Thyroid gland (tissue), 4 donors: ENCODE measurements at places on chromosomes 11 and 22.

DNA sequence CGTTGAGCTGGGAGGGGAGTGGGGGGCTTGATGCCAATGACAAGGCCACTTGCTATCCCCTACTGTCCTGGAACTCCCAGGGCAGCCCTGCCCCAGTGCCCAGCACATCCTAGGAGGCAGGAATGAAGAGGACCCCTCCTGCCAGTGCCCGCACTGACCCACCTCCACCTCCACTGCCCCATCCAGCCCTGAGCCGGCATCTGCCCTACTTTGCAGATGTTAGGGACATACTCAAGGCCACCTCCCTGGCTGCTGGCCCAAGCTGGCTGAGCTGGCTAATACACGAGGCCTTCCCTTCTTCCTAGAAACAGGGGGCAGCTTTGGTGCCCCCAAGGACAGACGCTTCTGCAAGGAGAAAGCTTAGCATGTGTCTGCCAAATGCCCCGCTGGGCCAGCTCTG, 10.8 kb downstream of the DHCR7 start:
- DNase-seq = no peak

DNA sequence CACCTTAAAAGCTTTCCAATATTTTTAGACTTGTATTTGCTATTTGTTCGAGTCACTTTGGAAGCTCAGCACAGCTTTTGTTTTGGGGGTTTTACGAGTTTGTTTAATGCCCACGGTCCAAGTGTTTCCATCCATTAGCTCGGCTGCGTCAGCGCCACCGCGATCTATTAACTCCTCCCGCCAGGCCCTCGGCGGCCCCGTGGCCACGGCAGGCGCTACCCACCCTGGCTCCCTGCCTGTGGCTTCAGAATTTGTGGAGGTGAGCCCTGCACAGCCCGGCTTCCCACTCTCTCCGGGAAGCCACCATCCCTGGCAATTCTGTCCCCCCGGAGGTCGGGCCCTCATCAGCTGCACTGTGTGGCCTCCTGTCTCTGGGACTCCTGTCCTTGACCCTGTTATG, 648.5 kb downstream of the BRD1 start:
- no peak for DNase-seq

GRCh38 chr11:63705526-63705925, 24.2 kb downstream of the RTN3 start:
- no peak for DNase-seq

DNA sequence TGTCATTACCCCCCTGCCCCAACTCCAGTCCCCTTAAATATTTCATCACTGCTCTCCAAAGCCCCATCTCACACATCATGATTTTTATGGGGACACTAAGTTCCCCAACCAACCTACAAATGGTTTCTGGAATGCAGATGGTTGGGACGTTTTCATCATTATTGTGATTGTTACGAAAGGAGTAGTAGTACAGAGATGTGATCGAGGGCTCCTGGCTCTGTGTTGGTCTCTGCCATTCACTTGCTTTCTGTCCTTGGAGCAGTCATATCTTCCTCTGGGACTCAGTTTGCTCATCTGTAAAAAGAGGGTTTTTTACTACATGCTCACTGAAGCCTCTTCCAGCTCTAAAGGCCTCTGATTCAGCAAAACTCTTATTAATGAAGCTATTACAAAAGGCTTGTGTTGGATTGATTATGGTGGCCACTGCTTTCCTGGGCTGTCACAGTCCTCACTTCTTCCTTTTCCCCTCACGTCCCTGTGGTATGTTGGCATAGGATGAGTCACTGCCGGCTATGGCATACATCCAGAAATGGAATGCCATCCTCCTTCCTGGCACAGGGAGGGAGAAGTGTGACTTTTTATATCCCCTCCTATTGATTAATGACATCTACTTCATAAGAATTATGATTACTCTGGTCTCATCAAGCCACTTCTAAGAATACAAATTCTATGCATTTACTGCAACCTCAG, 593.7 kb downstream of the METTL15 start:
- DNase-seq = no peak

- DNase-seq = no peak
Measured at GRCh38 chr11:77384571-77384970, 83.1 kb upstream of the GDPD4 start.

- DNase-seq = no peak
Measured at GRCh38 chr11:68193018-68193417, 20.1 kb downstream of the KMT5B start.

DNA sequence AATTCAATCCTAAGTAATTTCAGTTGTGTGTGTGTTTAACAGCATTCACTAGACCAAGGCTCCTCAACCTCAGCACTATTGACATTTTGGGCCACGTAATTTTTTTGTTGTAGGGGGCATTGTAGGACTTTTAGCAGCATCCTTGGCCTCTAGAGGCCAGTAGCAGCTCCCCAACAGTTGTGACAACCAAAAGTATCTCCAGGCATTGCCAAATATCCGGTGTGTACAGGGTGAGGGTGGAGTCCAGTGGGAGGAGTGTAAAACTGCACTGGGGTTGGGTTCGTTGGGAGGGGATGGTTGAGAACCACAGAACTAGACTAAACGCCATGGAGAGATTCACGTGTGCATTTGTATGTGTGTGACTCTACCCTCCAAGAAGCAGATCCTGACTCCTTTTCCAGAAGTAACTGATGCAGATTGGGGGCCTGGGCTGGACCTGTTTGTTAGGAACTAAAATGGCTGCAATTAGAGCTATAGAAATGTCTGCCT, 5.9 kb upstream of the PHF21A start:
- no peak for DNase-seq

GRCh38 chr11:121626507-121626875, 173.7 kb upstream of the SORL1-AS1 start:
- no peak for DNase-seq

- no peak for DNase-seq
Measured at GRCh38 chr11:4647766-4648165, 4.0 kb downstream of the OR51E1 start.

DNA sequence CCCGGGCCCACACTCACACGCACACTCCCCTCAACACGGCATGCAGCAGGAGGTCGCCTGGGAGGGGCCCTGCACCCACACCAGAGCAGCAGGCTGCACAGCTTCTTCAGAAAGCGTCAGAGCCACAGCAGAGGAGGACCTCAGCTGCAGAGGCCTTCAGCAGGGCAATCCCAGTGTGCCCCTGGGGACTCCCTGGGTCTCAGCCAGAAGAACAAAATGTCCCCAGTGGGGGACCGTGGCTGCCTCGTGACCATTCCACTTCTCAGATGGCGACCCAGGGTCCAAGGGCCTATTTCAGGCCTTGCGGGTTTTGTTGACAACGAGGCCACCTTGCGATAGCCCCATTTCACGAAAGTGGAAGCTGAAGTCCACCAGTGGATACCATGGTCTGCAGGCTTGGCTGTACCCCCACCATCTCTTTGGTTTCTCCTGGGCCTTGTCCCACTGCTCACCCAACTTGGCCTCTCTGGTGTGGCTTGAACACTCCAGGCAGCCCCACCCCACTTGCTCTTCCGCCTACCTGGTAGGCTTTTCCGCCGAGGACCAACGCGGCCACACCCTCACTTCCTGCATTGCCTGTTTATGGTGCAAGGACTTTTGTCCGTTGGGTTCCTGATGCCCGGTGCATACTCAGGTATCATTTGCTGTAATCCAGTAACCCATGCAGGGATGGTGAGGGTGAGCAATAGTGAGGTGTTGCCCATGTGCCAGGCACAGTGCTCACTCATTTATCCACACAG, 38.1 kb downstream of the MB start:
- no peak for DNase-seq

DNA sequence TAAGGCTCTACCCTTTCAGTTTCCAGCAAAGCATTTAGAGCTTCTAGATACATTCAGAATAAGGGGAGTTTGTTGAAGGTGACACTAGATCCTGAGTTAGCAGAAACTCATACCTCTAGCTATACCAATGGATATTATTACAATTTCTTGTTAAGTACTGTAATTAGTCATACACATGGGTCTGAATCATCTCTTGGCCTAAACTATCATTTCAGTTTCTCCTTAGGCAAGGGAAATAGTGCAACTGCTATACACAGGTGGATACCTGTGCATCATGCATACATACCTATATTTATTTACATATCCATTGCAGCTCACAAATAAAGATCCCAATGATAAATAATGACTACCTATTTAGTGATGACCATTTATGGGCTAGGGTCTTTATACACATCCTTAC, 45.1 kb upstream of the PAX6 start:
- DNase-seq = no peak

GRCh38 chr11:13280092-13280722, 2.6 kb downstream of the BMAL1 start:
- DNase-seq = no peak

- no peak for DNase-seq
Measured at GRCh38 chr11:68216171-68216938, 3.3 kb upstream of the KMT5B start.

DNA sequence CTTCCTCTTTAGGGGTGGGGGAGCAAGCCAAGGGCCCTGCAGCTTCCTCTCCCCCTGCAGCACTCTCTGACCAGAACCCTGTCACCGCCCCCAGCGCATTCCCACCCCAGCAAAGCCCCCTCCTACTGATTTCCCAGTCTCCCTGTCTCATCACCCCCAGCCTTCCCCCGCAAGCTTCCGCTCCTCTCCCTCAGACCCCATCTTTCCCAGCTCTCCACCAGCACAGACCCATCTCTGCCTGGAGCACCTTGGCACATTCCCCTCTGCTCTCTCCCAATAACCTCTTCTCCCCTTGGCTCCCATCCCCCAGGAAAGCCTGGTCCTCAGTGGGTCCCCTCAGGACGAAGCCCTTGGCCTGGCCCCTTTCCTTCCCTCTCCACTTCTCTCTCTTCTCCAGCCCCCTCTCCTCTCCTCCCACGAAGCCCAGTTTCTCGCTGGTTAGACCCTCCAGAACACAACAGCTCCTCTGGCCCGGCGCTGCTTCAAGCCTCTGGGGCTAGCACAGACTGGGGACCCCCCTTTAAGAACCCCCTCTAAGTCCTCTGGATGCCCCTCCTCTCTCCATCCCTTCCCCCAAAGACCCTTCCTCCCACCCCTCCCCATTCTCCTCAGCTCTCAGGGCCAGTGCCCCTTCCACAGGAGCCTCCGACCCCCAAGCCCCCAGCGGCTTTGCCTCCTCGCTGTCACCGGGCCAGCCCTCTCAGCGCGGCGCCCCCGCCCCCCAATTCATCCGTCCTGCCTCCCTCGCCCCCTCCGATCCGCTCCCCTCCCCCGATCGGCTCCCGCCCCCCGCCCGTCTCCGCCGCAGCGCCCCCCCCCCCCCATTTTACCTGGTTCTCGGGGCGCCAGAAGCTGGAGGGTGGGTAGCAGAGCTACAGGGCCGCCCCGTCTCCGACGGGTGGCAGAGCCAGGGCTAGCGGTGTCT, 594 bp downstream of the NRXN2 start:
- DNase-seq = no peak

DNA sequence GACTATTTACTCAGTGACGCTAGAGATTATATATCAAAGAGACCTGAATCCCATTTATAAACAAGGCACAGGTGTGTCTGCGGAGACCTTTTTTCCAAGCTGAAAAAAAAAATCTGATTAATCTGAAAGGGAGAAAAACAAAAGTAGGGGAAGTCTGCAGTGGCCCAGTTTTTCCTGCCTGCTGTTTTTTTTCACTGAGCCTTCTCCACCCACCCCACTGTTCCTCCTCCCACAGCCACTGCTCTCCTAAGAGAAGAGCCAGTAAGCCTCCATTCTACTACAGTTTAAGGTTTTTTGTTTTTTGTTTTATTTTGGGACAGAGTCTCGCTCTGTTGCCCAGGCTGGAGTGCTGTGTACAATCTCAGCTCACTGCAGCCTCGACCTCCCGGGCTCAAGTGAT, 18.4 kb downstream of the ARFGAP2 start:
- DNase-seq = no peak

DNA sequence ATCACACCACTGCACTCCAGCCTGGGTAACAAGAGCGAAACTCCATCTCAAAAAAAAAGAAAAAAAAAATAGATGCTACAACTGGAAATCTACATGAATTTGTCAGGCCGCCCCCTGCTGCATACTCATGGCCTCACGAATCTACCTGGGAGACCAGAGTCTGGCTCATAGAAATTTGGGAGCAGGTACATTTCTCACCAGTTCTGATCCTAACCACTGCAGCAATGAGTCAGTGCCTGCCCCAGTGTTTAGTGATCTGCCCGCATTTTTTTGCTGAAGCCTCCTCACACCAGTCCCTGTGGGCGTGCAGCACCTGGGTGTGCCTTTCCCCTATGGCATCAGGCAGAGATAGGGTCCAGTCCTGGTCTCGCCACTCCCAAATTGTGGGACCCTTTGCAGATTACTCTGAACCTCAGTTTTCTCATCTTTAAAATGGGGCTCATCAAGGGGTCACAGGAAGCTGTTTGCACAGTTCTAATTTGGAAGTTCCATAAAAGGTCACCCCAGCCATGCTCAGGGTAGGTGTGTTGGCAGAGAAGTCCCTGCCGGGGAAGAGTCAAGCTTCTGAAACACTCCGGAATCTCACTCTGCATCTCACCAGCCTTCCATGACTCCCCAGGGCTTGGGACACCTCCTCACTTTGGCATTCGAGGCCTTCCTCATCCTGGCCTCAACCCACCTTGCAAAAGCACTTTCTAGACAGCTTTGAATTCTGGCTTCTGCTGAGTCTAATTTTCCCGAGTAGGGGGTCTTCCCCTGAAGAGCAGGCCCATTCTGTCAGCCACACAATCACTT, 39.3 kb upstream of the LINC01488 start:
- DNase-seq = no peak

- DNase-seq = no peak
Measured at GRCh38 chr11:846496-847098, 3.9 kb downstream of the TSPAN4 start.

DNA sequence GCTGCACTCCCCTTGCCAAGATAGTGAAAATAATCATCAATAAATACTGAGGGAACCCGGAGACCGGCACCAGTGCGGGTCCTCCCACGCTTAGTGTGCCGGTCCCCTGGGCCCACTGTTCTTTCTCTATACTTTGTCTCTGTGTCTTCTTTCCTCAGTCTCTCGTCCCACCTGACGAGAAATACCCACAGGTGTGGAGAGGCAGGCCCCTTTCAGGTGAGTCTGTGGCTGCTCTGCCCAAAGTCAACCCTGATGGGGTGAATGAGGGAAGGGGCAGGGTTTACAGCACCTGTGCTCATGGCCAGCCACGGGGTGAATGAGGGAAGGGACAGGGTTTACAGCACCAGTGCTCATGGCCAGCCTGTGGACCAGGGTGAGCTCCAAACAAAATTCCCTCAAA, 4.7 kb downstream of the BET1L start:
- no peak for DNase-seq

- peak; percentile 87 for DNase-seq
Measured at GRCh38 chr22:42317691-42318547, 47.5 kb upstream of the TCF20 start.

GRCh38 chr11:34499719-34500500, 13.7 kb downstream of the ELF5 start:
- no peak for DNase-seq

GRCh38 chr11:100695911-100696310, 8.8 kb downstream of the ARHGAP42 start:
- DNase-seq = peak; percentile 80

- DNase-seq = no peak
Measured at GRCh38 chr11:69950120-69950519, 128.0 kb upstream of the ANO1 start.
